H4 (cell line): ENCODE measurements at places on chromosomes 2 and 18. TPM values are rescaled to one million over a fixed set of nuclear protein-coding genes. Genes with fewer than 3 reads are reported as not detected.

- no peak for DNase-seq
These were observed 317.6 kb upstream of the NCKAP5 start for GRCh38 chr2:133885847-133886246.

- DNase-seq: no peak
These were observed 14.9 kb downstream of the LRPPRC start for GRCh38 chr2:43980902-43981301.

GRCh38 chr2:143524119-143524553 is 394.9 kb downstream of the ARHGAP15 start:
- DNase-seq: peak; percentile 23

The PARD6G gene
- total RNA-seq: 2.3 and 6.7 TPM in 2 replicates

GRCh38 chr2:156765043-156765442 is 328.9 kb downstream of the GPD2 start:
- DNase-seq: no peak

- no peak for DNase-seq
These were observed 100.4 kb upstream of the GPR45 start for GRCh38 chr2:105141099-105141614.

DNA sequence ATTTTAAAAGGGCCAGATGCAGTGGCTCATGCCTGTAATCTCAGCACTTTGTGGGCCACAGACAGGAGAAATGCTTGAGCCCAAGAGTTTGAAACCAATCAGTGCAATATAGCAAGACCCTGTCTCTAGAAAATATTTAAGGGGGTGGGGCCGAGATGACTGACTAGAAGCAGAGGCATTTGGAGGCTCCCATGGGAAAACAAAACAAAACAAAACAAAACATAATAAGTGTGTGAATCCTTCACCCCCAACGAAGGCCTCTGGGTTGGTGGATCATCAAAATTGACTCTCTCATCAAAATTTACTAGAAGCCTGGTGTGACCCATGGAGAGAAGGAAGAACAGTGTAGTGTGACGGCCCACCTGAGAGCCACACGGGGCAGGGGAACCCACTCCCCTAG is 560.9 kb downstream of the LRP1B start:
- DNase-seq: no peak

- DNase-seq: no peak
These were observed 297.4 kb upstream of the ACVR2A start for GRCh38 chr2:147547440-147547839.

GRCh38 chr2:82084679-82085392 is 1780.3 kb upstream of the LRRTM1 start:
- DNase-seq: no peak

The INO80D gene
- total RNA-seq: 2.3 and 4.5 TPM in 2 replicates

GRCh38 chr2:102749938-102750337 is 11.9 kb upstream of the TMEM182 start:
- no peak for DNase-seq

GRCh38 chr2:208945719-208946256 is 478.1 kb upstream of the MAP2 start:
- DNase-seq: no peak

DNA sequence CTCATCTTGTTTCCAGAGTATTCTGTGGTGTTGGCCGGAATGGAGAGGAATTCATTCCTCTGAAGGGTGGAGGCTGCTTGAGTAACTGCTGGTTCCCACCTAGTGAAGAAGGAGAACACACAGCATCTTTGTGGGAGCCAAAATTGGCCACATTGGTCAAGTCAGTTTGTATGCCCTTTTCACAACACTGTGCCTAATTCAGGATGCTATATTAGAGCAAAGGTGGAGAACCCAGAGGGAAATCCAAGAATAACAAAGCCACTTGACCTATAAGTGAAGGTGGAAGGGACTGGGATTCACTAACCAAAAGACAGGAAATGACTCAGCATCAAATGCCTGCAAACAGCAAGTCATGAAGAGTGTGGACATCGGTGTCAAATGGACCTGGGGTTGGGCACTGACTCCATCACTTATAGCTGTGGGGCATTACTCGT is 27.3 kb upstream of the MLPH start:
- peak; percentile 77 for DNase-seq

- DNase-seq: no peak
These were observed 34.8 kb upstream of the MGAT5 start for GRCh38 chr2:134218930-134219658.

DNA sequence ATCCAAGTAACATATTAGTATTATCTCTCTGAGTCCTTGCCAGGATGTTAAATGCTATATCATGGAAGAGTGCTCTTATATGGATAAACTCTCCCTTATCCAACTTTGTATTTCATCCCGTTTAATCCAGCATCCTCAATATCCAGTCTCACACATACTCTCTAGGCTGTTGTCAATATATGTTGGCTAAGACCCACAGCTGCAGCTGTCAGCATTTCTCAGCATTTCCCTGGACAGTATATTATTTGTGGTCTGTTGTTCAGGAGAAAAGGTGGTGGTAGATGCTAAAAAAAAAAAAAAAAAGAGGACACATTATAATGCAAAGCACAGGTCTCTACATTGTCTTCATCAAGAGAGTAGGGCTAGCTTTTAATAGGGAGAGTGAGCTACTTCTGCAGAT is 1368.0 kb upstream of the ZEB2 start:
- DNase-seq: no peak

- no peak for DNase-seq
These were observed 279.6 kb downstream of the TXNL1 start for GRCh38 chr18:56358608-56359280.

The MC2R gene
- not detected in 2 replicates for total RNA-seq

DNA sequence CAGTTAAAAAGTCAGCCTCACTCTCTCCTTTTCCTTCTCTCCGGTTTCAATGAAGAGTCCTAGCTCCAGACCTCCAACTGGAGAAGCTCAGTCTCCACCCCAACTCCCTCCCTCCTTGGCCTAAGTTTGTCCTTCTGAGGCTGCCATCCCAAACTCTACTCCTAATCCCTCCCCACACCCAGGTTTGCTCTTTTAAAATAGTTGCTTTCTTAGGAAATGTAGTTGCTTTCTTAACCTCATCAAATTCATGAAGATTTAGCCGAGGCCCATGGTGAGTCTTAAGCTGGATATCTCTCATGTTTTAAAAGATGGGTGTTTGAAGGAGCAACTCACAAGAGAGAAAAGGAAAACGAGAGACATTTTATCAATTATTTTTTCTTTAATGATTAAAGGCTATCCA is 937 bp upstream of the LANCL1 start:
- DNase-seq: peak; percentile 65

The RBMS1 gene
- total RNA-seq: 39.0 and 42.2 TPM in 2 replicates

The SH2D6 gene
- total RNA-seq: not detected in 2 replicates

DNA sequence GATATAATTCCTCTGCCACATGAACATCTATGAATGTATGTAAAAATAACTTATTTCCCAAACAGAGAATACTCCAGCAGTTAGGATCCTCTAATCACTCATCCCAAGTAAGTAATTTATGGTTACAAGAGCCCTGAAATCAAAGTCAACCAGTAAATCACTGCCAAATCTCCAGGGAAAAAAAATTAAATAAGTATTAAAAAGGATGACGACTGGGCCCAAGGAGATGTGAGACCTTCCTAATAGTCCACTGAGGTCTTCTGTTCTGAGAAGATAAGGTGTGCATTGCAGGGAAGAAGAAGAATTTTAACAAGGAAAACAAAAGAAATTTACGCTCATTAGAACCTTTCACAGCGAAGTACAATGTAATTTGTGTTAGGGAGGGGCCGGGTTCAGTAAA is 28.0 kb upstream of the WDR75 start:
- DNase-seq: no peak

GRCh38 chr2:31286961-31287550 is 53.1 kb downstream of the EHD3 start:
- peak; percentile 25 for DNase-seq

GRCh38 chr2:45131587-45131986 is 122.3 kb upstream of the SIX2 start:
- peak; percentile 92 for DNase-seq

The PAIP2B gene
- total RNA-seq: 1.1 and 1.7 TPM in 2 replicates

GRCh38 chr2:228838819-228839218 is 432.3 kb downstream of the PID1 start:
- DNase-seq: no peak
